ENCODE measurements at places on chromosomes 16 and 17.

- no peak for DNase-seq
Observed at GRCh38 chr16:49827805-49828438, 28.0 kb downstream of the ZNF423 start.

- DNase-seq = no peak
Observed at GRCh38 chr17:46783031-46783593, 35.4 kb downstream of the WNT3 start.

GRCh38 chr17:1519678-1520077 lies 3.3 kb upstream of the INPP5K start:
- DNase-seq = no peak

DNA sequence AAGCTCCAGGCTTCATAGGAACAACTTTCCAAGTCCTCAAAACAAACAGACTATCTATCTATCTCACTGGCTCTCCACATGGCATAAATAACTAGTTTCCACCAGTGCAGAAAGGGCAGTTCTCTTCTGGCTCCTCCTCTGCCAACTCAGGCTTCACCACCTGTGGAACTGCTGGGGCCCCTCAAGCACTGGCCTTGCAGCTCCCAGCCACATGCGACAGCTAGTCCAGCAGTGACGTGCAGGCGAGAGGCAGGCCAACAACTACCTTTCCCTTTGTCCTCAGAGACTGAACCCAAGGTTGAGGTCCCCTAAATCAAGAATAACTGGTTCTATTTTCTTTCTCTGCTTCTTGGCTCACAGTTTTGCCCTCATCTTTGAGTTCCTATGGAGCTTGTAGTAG lies 137.6 kb downstream of the AATF start:
- no peak for DNase-seq

- DNase-seq = no peak
Observed at GRCh38 chr16:27429981-27430441, 28.0 kb downstream of the IL21R start.

DNA sequence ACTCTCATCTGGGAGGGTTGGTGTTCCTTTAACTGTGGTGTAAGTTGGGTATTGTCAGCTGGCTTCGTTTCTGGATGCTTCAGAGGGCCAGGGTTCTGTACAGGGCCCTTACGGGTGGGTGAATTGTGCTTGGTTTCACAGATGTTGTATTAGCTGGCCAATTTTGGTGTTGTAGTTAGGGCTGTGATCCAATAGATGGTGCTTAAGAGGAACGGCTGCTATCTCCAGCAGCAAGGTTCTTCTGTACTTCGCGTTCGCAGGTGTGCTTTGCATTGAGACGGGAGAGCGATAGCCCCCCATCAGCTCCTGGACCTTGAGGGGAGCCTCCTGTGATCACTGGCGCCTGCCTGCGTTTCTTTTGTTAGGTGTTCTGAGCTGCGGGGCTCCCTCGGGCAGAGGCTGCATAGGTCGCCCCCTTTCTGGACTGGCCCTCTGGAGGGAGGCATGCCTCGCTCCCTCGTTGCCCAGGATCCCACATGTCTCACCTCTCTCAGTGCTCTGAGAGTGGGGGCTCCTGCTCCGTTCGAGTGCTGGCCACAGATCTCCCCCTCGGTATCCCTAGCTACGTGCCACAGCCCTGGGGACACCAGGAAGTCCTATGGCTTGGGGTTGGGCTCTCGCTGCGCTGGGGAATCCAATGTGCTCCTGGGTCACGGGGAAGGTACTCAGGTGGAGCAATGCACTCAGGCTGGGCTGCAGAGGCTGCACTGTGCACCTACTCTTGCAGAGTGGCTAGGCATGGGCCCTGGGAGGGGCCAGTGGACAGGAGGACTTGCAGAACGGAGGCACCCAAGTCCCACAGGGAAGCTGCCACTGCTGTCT lies 837 bp upstream of the PRDM7 start:
- no peak for DNase-seq

DNA sequence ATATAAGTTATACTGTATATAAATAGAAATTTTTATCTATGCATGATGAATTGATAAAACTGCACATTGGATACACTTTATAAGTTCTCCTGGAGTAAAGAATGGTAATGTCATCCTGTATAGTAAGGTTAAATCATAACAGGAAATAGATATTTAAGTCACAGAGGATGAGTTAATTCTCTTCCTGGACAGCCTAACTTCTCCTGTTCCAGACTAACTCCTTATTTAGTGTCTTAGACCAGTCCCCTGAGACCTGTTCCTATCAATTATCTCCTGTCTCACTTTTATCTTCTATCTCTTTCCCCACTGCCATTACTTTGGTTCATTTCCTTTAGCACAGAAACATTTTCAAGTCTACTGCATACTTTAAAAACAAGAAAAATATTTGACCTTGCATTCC lies 46.5 kb downstream of the SSH2 start:
- DNase-seq = no peak

DNA sequence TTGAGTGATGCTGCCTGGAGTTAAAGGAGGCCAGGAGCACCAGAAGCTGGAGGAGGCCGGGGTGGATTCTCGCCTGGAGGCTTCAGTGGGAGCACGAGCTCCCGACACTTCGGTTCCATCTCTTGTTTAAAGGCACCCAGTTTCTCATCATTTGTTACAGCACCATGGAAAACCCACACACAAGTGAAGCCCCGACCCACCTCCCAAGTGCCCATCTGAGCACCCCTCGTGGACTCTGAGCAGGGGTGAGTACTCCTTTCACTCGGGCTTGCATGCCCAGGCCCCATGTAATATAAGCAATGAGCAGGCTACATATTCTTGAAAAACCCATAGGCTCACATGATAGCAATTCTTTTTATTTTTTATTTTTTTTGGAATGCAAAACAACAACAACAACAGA lies 196.9 kb upstream of the MAF start:
- DNase-seq = no peak

DNA sequence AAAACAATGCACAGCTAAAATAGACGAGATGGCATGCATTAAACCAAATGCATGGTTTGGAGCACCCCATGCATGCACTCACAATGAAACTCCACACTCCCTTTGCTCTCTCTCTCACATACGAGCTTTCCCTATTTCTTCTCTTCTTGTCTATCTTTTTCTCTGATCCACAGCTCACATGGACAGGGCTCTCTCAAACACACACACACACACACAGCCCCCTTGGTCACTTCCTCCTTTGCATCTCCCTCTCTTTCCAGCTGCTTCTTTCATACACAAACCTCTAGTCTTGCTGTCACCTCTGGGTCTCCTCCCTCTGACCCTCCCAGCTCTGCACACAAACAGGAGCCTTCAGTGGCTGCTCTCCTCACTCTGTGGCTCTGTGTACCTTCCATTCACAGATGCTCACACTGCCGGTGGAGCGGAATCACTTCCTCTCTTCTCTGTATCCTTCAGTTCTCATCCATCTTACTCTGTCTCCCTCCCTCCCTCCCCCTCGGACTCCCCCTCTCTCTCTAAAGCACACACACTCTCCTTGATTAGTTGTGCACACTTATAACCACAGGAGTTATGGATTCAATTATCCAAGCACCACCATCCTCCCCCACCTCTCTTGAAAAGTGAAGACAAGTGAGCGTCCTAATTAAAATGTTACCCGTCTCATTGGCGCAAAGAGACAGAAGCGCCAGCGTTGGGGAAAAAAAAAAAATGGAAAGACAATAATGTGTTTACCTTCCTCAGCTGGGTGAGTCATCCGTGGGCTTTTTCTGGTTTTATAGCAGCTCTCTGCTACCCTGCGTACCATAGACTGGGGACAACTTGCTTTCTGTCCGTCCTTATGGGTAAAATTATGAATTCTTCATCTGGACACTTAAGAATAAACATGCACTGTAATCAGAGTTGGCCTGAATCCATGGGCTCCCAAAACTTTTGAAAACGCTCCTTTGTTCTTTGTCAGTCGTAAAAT lies 90.8 kb downstream of the SHISA6 start:
- no peak for DNase-seq

GRCh38 chr17:75876938-75877751 lies 1.2 kb downstream of the TRIM47 start:
- no peak for DNase-seq

GRCh38 chr16:11014136-11014535 lies 69.8 kb downstream of the CLEC16A start:
- DNase-seq = no peak

GRCh38 chr17:67020293-67020766 lies 24.0 kb upstream of the CACNG1 start:
- no peak for DNase-seq

DNA sequence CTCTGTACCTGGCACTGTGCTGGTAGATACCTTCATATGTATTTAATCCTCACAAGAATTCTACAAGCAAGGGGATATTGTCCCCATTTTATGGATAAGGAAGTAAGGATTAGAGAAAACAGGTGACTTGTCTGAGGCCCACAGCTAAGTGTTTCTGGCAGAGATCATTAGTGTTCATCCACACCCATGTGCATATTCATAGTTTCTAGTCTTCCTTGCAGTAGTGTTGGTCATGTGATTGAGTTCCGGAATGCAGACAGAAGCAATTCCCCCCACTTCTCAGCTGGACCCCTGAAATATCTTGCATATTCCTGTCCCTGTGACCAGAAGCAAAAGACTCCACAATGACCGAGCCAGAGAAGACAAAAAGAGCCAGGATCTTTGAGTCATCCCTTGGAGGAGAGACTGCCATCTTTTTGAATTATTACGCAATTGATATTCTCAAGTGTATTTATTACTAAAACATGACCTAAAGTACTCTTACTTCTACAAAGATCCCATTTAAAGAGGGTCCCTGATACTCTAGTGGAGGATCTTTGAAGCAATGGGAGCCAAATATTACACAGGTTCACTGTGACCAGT lies 43.4 kb downstream of the SOX9 start:
- no peak for DNase-seq

GRCh38 chr16:14121872-14122271 lies 50.8 kb downstream of the MRTFB start:
- no peak for DNase-seq

GRCh38 chr16:4273858-4274311 lies 1.1 kb upstream of the TFAP4 start:
- DNase-seq = peak; percentile 58

GRCh38 chr16:16111639-16112038 lies 111.7 kb downstream of the ABCC6 start:
- DNase-seq = no peak

- peak; percentile 61 for DNase-seq
Observed at GRCh38 chr16:3106205-3106928, 6.0 kb upstream of the ZNF205 start.

- DNase-seq = no peak
Observed at GRCh38 chr16:11588321-11589197, 1.8 kb upstream of the LITAF start.

DNA sequence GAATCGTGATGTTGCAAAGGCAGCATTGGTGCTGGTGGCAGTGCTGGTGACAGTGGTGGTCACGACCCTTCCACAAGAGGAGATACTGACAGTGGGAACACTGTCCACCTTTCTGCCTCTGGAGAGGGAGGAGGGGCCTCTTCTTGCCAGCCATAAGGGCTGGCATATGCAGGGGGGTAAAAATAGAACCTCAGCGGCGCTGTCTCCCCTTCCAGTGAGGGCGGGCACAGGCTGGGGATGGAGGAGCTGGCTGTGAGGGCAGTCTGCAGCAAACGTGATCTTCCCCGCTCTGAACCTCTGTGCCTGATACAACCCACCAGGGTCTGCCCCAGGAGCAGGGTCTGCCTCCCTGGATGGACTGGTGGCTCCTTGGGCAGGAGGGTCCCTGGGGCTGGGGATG lies 3.4 kb downstream of the RAP1GAP2 start:
- no peak for DNase-seq

DNA sequence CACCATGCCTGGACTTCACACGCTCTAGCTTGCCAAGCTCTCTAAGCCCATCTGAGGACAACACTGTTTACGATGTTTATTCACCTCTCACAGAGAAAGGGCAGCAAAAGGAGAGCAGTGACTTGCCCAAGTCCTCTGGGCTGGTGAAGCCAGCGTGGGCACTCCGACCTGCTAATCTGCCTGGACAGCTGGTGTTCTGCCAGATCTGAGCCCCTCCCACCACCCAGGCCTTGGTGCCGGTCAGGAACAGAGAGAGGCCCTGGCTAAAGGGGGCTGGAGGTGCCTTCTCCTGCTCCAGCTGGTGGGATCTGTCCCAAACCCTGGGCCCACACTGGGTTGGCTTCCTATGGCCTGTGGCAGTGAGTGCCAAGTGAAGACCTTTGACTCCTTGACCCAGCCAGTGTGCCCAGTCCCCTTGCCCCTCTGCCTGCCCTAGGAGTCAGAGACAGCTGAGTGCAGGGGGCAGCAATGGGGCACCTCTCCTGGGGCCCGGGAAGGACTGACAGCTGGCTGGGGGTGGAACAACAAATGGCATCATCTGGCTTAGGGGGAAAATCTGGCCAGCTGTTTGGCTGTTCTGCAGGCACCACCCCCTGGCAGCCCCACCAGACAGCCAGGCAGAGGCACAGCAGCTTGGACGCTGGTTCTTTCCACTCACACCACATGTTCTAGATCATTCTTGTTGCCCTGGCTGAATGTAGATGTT lies 1.8 kb upstream of the SLC4A1 start:
- no peak for DNase-seq

GRCh38 chr16:66262253-66263167 lies 104.0 kb upstream of the CDH5 start:
- no peak for DNase-seq

DNA sequence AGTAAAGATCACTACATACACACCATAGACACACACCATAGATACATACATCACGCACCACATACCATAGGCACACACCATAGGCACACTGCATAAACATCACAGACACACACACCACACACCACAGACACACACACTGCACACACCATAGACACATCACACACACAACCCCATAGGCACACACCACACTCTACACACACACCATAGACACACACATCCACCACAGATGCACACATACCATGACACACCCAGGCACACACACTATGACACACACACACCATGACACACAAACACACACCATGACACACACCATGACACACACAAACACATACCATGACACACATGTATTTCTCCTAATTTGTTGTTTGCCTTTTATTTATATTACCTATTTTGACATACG lies 14.1 kb downstream of the TBC1D16 start:
- no peak for DNase-seq

DNA sequence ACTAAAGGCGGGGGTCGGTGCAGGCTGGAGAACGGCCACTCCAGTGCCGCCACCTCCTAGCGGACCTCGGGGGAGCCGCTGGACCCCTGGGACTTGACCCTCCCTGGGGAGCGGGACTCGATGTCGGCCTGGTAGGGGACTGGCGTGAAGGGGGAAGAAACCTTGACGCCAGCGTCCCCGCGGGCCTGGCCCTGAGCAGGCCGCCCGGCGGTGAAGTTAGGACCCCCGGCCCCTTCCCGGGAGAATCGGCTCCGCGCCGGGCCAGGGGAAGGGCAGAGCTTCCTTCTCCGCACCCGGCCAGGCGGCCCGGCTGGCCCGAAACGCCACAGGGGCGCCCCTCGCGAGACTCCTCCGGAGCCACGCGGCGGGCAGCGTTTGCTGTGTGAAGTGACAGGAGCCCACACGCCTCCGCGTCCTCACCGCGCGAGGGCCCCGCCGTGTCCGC lies 389 bp downstream of the DUS1L start:
- no peak for DNase-seq

Data from bone marrow (tissue), 2 donors.